ENCODE measurements at places on chromosomes 1 and 21.

DNA sequence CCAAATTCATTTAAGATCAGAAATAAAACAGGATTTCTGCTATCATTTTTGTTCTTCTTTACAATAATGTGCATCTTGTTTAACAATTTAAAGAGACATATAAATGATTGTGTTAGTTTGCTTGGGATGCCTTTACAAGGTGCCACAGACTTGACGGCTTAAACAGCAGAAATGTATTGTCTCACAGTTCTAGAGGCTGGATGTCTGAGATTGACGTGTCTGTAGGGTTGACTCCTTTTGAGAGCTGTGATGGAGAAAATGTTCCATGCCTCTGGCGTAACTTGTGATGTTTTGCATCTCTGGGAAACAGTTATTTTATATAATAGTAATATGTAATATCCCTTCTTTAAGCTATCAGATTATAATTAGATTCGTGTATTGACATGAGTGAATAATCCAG lies 1091.6 kb upstream of the PRMT6 start:
- no peak for DNase-seq

- no peak for DNase-seq
These were observed 10.2 kb upstream of the CREG1 start for GRCh38 chr1:167563579-167564246.

- DNase-seq = no peak
These were observed 20.9 kb downstream of the FGGY start for GRCh38 chr1:59317780-59318179.

DNA sequence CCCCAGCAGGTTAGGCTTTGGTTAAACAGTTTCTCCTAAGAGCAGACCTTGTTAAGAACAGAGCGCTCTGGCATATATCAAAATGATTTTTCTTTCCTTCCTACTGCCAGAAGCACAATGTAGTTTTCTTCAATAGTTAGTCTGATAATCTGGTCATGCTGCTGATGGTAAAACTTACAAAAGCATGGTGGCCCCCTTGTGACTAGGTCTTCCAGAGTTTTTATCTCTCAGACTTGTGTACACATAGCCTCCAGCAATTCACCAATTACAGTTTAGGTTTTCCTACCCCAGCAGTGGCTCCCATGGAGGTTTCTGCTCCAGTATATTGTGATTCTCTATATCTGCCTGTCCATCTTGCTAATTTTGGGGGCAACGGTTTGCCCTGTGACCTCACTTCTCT lies 73.3 kb upstream of the DPH5 start:
- no peak for DNase-seq

DNA sequence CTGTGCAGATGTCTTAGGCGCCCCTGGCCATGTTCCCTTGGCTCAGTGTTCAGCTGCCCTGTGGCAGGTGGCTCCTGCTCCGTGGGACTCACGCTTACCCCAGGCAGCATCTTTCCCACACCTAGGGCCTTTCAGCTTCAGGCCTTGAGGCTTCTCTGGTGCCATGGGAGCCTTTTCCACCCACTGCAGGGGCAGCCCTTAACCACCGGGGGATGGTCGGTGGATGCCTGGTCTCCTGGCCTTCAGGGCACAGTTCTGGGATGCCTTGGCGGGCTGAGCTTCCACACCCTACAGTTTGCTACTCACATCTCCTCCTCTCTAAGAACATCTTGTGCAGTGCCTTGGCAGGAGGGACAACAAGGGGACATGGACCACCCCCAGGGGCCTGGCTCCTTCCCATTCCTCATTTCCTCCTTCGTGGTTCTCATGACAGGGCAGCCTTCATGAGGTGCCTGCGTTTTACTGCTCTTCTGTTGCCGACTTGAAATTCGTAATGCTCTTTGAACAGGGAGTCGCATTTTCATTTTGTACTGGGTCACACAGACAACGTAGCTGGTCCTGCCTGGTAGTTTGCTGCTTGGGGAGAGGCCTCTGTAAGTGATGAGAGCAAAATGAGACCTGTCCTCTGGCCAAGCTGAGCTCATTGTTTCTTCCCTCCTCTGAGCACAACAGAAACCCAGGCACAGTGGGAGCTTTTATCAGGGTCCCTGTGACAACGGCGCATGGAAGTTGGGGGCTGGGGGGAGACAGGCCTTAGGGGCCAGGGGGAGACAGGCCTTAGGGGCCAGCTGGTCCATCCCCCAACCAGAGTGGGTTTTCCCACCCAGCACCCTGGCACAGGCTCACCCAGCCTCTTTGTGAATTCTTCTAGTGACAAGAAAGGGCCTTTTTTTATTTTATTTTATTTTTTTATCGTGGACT lies 62.0 kb upstream of the NEK2 start:
- DNase-seq = no peak

DNA sequence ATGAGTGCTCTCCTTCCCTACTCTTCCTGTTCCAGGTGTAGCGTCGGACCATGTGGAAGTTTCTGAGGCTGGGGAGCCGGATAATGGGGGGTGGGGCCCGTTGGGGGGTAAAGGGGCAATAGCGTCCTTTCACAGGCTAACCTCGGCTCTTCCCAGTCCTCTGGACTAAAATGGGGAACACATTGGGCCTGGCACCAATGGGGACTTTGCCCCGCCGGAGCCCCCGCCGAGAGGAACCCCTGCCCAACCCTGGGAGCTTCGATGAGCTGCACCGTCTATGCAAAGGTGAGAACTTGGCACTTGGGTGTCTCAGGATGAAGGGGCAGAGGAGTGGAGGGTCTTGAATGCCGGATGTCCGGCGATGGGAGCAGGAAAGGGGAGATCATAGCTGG lies 456 bp downstream of the TOMM40L start:
- no peak for DNase-seq

DNA sequence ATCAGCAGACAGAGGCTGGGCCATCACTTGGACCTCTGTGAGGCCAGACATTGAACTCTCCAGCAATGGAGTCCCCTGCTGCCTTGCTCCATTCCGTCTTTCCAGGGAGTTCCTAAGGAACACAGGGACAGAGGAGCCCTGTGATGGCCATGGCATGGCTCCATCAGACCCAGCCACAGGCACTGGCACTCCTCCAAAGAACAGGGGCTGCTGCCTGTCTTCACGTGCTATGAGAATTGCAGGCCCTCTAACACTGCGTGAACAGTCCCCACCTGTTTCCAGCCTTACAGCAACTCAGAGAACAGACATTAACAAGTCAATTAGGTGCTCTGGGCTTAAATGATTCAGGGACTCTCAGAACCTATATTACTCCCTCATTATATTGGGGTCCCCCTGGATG lies 140.8 kb downstream of the ASTN1 start:
- DNase-seq = no peak

DNA sequence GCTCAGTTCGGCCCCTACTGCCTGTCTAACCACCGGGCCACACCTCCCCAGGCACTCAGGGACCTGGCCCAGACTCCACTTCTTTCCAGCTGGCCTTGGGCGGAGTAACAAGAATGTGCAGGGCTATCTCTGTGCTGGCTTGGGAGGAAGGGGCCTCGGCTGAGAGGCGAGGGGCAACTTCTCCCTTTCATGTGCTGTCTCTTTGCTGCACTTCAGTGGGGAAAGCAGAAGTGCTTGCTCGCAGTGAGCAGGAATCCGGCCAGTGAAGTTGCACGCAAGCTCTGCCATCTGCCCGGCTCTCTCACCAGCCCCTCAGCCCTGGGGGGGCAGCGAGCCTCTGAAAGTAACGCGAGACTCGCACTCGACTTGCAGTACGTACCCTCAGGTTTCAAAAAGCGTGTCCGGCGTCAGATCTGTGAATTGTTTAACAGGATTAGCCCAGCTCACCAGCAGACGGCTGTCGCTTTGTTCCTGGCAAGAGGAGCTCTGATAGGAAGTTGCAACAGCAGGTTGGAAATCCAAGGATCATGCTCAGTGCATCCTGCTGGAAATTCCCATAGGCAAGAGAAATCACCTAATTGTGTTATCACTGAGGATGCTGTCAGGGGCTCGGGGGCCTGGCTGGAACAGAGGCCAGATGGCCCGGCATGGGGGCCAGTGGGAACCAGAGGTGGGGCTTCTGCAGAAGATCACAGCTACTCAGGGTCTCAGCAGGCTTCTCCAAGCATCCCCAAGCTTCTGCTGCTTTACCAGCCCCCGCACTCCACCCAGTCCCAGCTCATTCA lies 221.1 kb downstream of the NPHP4 start:
- no peak for DNase-seq

DNA sequence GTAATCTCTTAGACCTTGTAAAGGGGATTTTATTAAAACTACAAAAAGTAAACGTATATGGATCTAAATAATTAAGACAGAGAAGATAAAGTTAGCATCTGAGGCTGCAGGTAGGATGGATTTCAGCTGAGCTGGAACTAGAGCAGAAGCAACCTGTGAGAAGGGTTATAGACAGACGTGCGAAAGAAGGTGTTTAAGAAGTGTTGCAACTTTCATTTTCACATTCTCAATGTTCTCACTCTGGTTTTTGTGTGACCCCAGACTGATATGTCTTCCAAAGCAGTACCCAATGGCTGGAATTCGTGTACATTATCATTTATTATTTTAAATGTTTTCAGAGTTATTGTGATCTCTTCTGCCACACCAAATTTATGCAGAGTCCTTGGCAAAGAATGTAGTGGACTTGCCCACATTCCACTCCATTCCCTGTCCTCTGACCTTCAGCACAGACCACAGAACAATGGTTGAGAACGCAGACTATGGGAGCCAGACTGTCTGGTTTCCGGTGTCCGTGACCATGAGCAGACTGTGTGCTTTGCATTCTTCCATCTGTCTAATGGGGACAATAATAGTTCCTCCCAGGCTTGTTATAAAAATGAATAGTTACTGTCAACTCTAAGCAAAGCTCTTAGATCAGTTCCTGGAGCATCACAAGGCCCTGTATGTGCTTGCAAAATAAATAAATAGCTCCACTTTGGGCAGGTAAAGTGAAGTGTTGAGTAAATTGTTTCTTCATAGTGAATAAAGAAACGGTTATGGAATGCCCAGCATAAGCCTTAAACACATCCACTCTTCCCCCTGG lies 140.6 kb upstream of the SAMSN1 start:
- no peak for DNase-seq

GRCh38 chr1:2311184-2312032 lies 79.9 kb downstream of the MORN1 start:
- DNase-seq = peak; percentile 51

- DNase-seq = peak; percentile 79
These were observed 2.1 kb upstream of the PEX10 start for GRCh38 chr1:2414297-2414958.

All from stimulated activated CD4-positive, alpha-beta T cell treated with anti-CD3 and anti-CD28 coated beads, Interleukin-12 subunit alpha, Interleukin-12 subunit beta, amount 100 ng/mL, for 4 hours (primary cell).